ENCODE measurements at places on chromosomes 7 and 10.

DNA sequence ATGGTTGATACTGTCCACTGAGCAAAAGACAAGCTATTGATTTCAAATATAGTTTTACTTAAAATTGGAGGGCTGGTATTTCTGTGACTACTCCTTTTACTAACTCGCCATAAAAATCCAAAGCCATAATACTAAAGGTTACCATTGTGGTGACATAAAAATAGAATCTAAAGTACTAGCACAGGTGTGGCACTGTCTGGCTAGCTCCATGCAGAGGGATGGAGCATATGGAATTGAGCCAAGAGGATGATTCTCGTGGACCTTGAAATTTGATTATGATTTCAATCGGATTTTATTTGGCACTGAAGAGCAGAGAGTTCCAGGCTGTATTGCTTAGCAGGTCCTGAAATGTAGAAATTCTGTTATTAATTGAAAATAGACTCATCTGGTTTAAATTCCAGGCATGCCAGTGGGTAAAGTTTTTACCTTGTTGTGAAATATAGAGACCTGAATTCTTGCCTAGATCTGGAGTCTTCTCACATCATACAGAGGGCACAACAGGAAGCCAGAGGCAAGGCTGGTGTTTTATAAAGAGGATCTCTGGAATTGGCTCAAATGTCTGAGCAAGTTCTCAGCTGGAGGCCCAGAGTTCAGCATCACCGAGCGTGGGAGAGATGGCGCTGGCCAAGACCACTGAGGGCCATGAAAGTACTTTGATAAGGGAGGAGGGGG lies 29.9 kb upstream of the DLD start:
- DNase-seq: no peak

- no peak for DNase-seq
Measured at GRCh38 chr7:38502289-38502688, 128.9 kb downstream of the AMPH start.

DNA sequence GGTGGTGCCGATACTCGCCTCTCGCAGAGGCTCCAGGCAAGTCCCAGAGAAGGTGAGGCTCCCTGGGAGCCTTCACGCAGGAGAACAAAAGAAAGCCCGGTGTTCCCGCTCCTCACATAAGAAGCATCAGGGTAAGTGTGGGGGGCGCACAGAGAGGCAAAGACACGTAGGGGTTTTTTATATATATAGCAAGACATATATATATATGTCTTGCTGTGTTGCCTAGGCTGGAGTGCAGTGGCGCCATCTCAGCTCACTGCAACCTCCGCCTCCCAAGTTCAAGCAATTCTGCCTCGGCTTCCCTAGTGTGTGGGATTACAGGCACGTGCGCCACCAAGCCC lies 61.3 kb downstream of the PDIA4 start:
- DNase-seq: no peak

GRCh38 chr10:122974023-122974422 lies 6.2 kb upstream of the PSTK start:
- no peak for DNase-seq

- no peak for DNase-seq
Measured at GRCh38 chr10:19491166-19491565, 325.1 kb upstream of the PLXDC2 start.

GRCh38 chr7:130272381-130273080 lies 5.9 kb downstream of the CPA2 start:
- DNase-seq: no peak

GRCh38 chr7:95002775-95003174 lies 95.4 kb downstream of the PPP1R9A start:
- no peak for DNase-seq

Measured in renal cortex interstitium (tissue), 15 donors.